ENCODE measurements at places on chromosomes 4 and X.
A peak's percentile ranks its signal among the peaks of the same experiment; 100 is the strongest.

- DNase-seq: no peak
Observed at GRCh38 chr4:55069248-55069647, 56.1 kb downstream of the KDR start.

GRCh38 chr4:155025762-155026457 lies 182.5 kb upstream of the NPY2R start:
- no peak for DNase-seq

DNA sequence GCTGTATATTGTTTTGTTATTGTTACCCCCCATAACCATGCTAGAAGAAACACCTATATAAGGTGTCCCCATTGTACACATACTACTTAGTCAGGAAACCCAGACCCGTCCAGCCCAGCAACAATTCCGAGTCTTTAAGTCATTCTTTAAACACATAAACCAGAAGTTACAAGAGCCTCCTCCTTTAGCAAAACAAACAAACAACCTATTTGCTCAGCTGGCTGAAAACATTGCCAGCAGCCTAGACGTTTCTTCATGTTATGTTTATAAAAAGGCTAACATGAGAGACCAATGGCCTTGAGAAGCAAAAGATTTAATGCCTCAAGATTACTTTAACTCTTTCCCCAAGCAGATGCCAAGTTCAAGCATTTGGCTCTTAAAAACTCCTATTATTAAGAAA lies 1.4 kb downstream of the ACOX3 start:
- DNase-seq: peak; percentile 25

DNA sequence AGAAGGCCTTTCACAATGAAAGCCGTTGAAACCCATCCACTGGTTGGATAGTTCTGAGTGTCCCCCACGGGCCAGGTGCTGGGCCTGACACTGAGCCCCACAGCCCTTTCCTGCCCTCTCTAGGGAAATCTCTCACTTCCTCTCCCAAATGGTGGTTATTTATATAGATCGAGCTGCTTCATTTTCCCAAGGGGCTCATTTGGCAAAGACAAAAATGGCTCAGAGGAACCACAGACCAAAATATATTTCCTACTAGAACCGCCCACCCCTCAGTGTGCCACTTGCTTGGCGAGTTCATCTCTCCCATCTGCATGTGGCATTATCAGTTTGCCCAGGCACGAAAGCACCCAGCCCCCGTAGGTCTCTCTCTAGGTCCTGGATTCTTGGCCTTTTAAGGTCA lies 53.3 kb upstream of the STIM2 start:
- DNase-seq: no peak

GRCh38 chr4:67158666-67159065 lies 386.6 kb downstream of the CENPC start:
- DNase-seq: no peak

- no peak for DNase-seq
Observed at GRCh38 chrX:20477219-20477618, 210.5 kb upstream of the RPS6KA3 start.

- DNase-seq: no peak
Observed at GRCh38 chr4:41061482-41062185, 152.7 kb downstream of the APBB2 start.

DNA sequence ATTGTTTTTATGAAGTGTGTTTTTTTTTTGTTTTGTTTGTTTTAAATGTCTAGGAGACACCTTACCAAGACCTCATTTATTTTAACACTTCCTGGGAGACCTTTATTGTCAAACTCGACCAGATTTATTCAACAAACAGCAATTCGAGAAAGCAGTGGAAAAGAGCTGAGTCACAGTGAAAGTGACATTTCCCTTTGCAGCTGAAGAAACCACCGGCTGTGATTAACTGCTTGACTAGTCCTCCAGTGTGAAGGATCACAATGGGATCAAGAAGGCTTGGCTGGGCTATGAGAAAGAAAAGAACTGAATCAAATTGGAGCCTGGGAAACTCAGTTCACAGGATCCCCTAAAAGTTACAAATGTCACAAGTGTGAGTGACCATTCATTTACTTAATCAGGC lies 11.9 kb upstream of the ADH7 start:
- no peak for DNase-seq

GRCh38 chr4:10260777-10261176 lies 144.2 kb upstream of the WDR1 start:
- DNase-seq: no peak

- DNase-seq: peak; percentile 24
Observed at GRCh38 chr4:139808381-139808807, 142.8 kb downstream of the MGST2 start.

DNA sequence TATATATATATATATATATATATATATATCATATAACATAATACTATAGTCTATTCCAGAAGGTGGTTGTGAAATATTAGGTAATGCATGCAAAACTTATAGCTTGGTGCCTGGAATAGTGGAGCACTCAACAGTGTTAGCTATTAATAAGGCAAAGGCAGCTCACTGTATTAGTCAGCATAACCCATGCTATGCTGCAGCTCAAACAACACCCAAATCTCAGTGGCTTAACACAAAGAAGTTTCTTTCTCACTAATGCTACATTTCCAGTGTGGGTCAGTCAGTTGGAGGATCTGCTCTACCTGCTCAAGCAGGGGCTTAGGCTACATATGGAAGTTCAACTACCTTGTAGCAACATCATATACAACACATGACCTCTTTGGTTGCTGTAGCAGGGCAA lies 5.2 kb upstream of the RPGR start:
- no peak for DNase-seq

DNA sequence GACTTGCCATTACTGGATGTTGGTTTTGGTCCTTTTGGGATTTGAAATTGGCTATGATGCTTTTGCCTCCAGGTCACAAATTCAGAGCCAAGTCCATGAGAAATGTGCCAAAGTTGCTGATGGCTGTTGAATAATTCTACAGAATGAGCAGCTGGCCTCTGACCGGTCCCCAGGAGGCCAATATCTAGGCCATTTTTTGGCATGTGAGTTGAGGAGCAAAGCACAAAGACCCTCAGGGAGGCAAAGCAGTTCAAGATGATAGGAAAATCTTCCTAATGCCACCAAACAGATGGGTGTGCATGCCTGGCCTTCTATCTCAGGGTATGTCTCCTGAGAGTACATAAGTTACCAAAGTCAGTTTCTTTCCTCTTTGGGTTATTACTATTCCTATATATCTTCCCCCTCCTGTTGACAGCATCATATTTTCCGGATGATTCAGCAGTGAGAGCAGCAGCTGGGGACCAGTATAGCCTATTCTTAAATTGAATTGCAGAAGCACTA lies 44.4 kb downstream of the SEL1L3 start:
- no peak for DNase-seq

GRCh38 chrX:15465347-15465746 lies 27.8 kb downstream of the PIR start:
- no peak for DNase-seq
